ENCODE measurements at places on chromosomes 2 and 18.

- DNase-seq = peak; percentile 66
Observed at GRCh38 chr18:5890331-5891183, 4.8 kb downstream of the TMEM200C start.

DNA sequence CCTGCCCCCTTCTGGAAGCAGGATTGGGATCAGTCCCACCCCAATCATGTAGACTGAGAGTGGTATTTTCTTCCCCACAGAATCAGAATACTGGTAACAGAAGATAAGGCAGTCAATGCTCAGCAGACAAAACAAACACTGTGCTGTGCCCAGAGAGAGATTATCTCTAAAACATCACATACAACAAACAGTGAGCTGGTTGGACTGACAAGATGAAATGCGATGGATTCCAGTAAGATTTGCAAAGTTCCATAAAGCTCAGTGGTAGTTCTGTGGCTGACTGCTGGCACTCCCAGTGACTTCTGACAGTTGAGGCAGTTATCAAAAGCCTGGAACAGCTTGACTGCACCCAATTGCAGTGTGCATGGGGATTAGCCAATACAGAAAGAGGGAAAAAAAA lies 311.5 kb upstream of the MGAT5 start:
- DNase-seq = no peak

- no peak for DNase-seq
Observed at GRCh38 chr2:417006-417405, 129.1 kb upstream of the ALKAL2 start.

DNA sequence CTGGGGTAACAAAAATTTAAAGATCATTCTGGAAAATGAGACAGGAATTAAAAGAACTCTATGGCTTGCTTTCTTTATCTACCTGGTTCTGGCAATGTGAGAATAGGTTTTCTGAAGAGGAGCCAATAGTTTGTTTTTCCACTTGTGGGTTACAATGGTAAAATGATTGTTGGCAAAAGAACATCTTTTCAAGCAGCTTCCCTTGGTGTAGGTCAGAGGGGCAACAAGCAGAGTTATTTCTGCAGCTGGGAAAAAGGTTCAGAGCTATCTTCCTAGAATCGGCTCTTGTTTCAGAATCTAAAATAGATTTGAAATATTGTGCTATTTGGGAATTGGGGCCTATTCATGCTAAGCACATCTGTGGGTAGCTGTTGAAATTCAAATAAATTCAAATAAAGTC lies 11.5 kb upstream of the TSPYL6 start:
- no peak for DNase-seq

DNA sequence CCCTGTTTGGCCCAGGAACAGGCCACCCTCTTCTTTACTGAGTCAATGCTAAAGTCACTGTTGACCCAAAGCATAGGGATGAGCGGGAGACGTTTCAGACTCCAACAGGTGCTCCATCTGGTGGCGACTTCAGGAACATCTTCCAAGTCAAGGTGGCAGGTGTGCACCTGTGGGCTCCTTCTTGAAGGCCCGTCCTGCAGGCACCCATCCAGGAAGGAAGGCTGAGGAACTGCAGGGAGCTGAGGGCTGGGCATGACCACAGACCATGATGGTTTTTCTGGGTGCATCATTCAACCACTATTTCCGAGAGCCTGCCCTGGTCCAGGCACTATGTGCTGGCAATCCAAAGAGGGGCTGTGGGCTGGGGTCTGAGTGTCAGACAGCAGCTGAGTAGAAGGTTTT lies 142.8 kb downstream of the NDUFA10 start:
- peak; percentile 66 for DNase-seq

DNA sequence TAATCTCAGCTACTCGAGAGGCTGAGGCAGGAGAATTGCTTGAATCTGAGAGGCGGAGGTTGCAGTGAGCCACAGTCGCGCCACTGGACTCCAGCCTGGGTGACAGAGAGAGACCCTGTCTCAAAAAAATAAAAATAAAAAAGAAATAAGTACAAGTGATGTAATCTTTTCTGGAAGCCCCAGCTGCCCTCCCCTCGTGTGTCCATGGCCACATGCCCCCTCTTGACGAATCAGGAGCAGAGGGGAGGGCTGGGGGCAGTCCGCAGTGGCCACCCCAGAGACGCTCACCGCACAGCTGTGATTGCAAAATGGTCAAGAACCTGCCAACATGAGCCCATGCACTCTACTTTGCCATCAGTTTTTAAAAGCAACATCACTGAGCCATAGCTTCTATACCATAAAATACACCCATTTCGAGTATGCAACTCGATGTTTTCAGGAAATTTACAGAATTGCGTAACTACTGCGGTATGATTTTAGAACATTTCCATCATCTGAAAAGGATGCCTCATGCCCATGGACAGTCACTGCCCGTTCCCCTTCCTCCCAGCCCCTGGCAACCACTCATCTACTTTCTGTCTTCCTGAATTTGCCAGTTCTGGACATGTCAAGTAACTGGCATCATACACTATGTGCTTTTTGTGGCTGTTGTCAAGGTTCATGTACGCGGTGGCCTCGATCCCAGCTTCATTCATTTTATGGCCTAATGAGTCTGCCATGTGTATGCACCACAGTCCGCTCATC lies 88.1 kb downstream of the NDUFA10 start:
- no peak for DNase-seq

GRCh38 chr2:228777855-228778355 lies 493.2 kb downstream of the PID1 start:
- DNase-seq = no peak

GRCh38 chr2:118750959-118751565 lies 96.4 kb downstream of the EN1 start:
- no peak for DNase-seq

DNA sequence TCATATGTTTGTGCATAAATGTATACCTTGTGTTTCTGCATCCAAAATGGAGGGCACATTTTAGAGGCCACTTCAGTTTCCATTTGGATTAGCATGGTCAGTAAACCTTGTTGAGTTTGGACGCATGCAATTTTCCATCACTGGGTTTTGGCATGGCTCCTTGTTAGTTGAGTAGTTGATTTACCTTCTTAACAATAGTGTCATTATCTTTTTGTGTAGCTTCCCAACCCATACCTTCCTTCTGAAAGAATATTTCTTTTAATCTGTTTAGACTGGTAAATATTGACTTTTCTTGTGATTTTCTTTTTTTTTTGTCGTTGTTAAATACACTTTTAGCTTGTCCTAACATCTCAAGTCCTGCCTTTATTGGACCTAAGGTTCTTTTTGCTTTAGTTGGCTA lies 15.5 kb downstream of the RPIA start:
- no peak for DNase-seq

DNA sequence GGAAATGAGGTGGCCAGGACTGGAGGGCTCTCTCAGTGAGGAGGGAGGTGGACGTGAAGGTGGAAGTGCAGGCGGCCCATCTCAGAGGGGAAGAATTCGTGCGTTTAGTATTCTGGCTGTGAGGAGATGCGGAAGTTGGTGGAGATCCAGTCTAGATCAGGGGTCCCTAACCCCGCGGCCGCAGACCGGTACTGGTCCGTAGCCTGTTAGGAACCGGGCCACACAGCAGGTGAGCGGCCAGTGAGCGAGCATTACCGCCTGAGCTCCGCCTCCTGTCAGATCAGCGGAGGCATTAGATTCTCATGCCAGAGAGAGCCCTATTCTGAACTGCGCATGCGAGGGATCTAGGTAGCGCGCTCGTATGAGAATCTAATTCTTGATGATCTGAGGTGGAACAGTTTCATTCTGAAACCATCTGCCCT lies 1.6 kb upstream of the FHOD3 start:
- DNase-seq = no peak

GRCh38 chr2:41873102-41874031 lies 174.5 kb upstream of the PKDCC start:
- no peak for DNase-seq

GRCh38 chr2:105557021-105557920 lies 158.4 kb upstream of the FHL2 start:
- DNase-seq = no peak

GRCh38 chr2:73830871-73831401 lies 2.2 kb downstream of the STAMBP start:
- DNase-seq = no peak

DNA sequence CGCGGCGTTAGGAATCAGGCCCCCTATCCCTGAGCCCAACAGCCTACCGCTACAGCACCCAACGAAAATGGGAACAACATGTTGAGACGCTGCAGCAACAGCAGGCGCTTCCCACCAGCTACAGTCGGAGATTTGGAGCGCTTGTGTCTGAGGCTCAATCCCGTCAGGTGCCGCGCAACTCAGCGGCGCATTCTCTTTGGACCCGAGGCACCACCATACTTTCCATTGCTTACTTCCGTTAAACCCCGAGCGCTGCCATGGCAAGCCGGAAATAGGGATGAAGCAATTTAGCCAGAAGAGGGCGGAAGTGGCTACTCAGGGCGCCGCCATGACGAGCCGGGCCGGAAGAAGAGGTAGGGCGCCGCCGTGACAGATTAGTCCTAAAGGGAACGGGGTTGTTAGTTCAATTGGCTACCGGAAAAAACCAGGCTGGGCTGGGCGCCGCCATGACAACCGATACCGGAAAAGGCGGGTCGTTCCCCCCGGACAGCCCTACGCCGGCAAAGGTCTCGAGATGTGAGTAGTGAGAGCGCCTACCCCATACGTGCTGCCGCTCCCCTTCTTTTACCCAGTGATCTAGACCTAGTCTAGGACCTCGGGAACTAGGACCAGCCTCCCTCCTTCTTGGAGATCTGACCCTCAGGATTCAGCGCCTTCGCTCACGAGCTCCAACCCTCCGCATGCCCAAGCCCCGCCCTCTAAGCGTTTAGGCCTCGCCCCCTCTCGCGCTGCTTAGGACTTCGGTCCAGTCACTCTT lies at the start of gene CHCHD5:
Gene CHCHD5, plus strand, starts transcription at position 476 of the 757 bp plus-strand sequence. Its CDS starts 39 bp downstream, at position 515.
- peak; percentile 98 for DNase-seq

DNA sequence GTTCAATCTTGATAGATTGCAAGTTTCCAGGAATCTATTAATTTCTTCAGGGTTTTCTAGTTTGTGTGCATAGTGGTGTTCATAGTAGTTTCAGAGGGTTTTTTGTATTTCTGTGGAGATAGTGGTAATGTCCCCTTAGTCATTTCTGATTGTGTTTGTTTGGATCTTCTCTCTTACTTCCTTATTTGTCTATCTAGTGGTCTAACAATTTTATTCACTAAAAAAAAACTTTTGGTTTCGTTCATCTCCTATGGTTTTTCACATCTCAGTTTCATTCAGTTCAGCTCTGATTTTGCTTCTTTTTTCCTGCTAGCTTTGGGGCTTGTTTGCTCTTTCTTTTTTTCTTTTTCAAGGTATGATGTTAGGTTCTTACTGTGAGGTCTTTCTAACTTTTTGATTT lies 94.5 kb downstream of the SNTG2 start:
- DNase-seq = no peak

GRCh38 chr2:120809151-120809550 lies 73.5 kb downstream of the GLI2 start:
- no peak for DNase-seq

DNA sequence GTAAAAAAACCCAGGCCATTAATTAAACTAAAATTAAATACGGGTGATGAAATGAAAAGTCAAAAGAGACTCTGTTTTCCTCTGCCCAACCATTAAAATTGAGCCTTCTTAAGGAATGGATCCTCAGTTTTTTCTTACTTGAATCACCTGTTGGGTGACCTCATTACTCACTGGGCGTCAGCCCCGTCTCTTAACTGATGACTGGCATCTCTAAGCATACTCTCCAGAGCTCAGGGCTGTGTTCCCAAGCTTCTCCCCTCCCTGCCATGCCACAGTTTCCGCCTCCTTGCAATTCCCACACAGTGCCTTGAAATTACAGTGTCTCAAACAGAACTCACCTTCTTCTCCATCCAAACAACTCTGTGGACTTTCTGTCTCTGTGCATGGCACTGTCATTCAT lies 421.1 kb upstream of the CELF4 start:
- DNase-seq = no peak

GRCh38 chr2:143471550-143471949 lies 342.3 kb downstream of the ARHGAP15 start:
- DNase-seq = no peak

- DNase-seq = peak; percentile 45
Observed at GRCh38 chr2:218964041-218964771, 4.7 kb downstream of the CDK5R2 start.

DNA sequence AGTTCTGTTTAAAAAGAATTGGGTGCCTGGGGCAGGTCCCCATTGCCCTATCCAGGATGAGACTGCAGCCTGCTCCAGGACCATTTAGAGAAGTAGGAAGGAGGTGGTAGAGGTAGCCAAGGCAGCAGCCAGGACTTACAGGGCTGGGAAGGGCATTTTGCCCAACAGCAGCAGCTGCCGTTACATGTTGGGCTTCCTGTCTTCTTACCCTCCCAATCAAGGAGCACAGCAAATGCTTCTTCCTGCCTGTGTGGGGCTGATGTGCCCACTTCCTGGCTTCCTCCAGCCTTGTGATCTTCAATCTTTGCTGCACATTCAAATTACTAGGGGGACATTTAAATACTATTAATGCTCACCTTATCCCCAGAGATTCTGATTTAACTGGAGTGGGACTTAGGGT lies 112.0 kb downstream of the QPCT start:
- DNase-seq = no peak

DNA sequence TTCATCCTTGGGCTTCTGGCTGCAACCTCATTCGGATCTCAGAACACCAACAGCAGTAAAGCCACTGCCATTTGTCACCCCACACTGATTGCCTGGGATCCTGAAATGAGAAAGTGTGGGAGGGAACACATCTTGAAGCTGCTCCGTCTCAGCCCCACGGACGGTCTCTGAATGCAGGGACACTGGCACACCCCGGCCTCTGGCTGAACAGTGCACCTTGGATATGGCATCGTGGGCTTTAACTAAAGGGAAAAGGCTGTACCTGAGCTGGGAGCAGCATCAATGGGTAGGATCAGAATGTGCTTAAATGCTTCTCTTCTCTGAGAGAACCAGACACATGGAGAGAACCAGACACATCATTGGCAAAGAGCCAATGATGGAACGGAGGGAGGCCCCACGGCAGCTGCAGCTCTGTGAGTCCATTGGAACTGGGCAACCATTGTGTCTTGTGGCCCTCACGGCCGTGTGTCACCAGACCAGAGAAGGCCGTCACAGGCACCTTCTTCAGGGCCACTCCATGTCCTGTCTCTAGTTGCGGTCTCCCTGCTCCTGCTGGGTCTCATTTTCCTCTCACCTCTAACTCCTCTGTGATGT lies 193.4 kb upstream of the MYT1L start:
- DNase-seq = no peak

DNA sequence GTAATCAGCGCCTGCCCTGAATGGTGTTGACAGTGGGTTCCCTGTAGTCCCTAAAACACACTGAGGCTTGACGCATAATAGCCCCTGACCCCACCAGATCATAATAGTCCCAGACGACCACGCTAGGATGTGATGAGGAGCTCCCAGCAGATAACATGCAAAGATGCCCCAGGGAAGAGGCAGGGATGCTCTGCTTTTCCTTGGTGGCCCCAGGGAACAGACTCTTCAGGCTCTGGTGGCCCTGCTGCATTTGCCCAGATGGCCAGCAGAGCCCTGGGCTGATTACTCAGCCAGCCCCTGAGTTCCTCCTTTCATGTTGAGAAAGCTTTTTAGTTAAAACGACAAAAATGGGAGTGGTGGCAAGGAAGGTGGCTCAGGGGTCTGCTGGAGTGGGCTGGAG lies 5.9 kb upstream of the NCKAP5 start:
- DNase-seq = peak; percentile 62

GRCh38 chr2:71070294-71071093 lies 2.0 kb downstream of the NAGK start:
- peak; percentile 57 for DNase-seq

Data from ELF-1 (cell line).